Stimulated activated CD4-positive, alpha-beta T cell treated with anti-CD3 and anti-CD28 coated beads, Interleukin-15, amount 100 ng/mL, for 24 hours (primary cell): ENCODE measurements at places on chromosomes 3 and 15.

DNA sequence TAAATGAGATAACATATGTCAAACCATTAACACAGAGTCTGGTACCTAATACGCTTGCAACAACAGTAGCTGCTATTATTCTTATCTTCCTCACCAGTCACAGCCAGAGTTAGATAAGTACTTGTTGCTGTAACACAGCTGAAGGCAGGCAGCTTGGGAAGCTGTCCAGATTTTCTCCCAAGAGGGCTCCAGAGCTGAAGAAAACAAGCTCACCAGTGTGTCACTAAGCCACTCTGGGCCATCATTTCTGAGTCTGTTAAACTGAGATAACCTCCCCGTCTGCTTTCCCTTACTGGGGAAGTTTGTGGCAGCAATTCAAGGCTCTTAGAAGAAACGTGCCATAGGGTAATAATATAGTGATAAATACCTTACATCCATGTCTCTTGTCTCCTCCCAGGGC, 226.3 kb downstream of the TAFA4 start:
- no peak for DNase-seq

DNA sequence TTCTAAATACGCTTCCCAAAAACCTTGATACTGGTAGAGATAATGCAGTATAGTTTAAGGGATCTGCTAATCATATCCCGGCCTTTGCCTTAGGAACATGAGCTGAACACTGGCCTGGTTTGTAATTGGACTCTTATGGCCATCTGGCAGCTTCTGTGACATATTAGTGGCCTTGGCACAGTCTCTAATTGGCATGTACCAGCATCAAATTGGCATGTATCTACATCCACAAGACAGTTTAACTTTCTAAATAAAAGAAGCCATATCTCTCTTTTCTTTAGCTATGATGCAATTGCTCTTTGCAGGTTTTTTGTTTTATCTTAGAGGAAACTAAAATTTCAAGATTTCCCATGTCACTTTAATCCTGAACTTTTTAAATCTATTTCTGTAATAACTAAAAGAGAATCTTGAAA, 44.6 kb upstream of the FILIP1L start:
- DNase-seq = no peak

DNA sequence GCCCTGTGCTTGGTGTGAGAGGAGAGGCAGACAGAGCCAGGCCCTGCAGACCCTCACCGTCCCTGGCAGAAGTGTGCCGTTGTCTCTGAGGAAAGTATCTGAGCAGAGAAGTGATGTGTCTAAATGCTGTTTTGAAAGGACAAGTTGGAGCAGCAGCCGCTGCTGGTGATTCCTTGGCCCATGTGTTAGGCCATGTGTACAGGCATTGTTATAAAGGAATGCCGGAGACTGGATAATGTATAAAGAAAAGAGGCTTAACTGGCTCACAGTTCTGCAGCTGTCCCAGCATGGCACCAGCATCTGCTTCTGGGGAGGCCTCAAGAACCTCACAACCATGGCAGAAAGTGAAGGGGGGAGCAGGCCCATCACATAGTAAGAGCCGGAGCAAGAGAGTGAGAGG, 334.6 kb upstream of the ATP10A start:
- DNase-seq = no peak

DNA sequence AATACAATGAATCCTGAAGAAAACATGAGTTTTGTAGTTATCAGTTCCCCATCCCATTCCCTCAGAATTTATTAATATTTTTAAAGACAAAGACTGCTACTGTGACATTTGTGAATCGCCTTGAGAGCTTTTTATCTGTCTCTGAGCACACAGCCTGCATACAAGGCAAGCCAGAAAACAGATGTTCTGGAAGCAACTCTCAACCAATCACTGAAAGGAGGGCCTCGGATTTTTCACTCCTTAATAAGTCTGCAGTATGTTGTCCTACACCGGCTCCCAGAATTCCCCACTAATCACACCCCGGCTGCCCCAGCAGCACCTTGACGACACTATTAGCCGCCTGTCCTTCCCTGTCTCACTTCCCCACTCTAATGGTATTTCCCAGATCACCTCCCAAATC, 138.5 kb downstream of the ZNF621 start:
- DNase-seq = no peak

GRCh38 chr3:99400352-99400751, 238.0 kb upstream of the COL8A1 start:
- DNase-seq = no peak

DNA sequence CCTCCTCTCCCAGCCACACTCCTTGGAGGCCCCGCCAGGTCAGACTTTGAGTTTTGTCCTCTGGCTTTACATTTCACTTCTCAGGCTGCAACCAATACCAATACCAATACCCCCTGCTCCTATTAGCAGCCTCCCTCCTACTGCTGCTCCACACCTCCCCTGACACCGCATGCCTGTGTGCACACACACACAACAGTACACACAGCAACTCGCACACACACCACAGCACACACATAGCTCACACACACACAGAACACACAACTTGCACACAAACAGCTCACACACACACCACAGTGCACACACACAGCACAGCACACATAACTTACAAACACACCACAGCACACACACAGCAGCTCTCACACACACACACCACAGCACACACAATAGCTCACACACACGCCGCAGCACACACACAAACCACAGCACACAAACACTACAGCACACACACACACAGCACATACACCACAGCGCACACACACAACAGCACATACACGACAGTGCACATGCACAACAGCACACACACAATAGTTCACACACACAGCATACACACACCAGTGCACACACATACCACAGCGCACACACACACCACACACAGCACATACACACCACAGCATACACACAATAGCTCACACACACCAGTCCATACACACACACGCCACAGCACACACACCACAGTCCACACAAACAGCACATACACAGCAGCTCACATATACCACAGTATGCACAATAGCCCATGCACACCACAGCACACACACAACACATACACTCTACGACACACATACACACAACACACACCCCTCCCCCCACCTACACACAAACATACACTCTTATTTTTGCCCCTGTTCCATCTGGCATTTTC, 204.7 kb downstream of the UACA start:
- DNase-seq = no peak

DNA sequence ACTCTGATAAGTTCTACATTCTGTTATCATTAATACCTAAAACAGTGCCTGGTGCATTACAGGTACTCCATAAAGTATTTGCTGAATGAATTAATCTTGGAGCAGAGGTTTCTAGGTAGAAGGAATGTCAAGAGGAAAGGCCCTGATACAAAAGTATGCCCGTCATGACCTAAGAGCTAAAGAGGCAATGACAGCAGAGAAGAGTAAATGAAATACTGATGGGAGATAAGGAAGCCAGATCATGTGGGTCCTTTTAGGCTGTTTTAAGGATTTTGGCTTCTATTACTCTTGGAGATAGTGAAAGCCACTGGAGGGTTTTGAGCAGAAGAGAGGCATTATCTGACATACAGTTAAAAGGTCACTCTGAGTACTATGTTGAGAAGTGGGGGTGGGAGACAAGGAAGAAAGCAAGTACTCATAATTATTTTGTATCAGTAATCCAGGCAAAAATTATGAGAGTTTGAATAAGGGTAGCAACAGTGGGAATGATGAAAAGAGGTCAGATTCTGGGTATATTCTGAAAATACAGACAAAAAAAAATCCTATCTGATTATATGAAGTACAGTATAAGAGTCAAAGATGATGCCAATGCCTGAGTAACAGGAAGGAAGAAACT, 48.3 kb downstream of the DENND4A start:
- DNase-seq = no peak
